ENCODE measurements at places on chromosomes 13 and 19.

- DNase-seq, result no peak
These were observed 118.0 kb downstream of the TSHZ3 start for GRCh38 chr19:31231237-31231636.

DNA sequence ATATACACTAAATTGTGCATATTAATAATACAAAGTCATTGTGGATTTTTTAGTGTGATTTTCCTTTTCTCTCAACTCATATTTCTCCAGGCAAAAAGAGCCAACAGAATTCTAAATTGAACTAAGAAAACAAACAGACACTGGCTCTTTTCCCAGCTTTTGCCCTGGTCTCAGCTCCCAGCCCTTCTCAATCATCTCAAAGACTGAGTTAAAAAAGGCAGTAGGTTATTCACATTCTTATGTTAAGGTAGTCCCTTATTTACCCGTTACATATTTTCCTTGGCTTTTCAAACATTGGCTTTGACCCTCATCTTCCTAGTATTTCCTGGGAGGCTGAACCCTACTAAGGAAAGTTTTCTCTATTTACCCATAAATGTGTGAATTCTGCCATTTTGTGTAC is 753.6 kb downstream of the LIG4 start:
- DNase-seq, result no peak

DNA sequence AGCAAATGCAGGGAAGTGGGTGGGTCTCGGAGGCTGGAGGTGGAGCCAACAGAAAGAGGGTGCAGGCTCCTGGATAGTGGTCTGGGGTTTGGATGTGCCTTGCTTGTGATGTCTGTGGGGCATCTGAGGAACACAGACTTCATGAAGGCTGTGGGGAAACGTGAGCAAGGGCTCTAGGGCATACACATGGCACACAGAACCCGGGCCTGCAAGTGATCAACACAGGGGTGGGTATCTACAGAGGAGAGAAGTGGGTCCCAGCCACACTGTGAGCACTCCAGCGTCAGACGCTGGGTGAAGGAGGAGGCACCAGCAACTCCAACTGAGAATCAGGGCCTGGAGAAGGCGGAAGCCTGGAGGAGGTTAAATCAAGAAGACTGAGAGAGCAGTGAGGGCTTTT is 5.4 kb upstream of the UBE2M start:
- DNase-seq, result no peak

GRCh38 chr13:33697926-33698325 is 120.0 kb upstream of the RFC3 start:
- no peak for DNase-seq

- no peak for DNase-seq
These were observed 574 bp downstream of the CYP2S1 start for GRCh38 chr19:41193430-41194156.

GRCh38 chr13:102846261-102847015 is 606 bp downstream of the ERCC5 start:
- no peak for DNase-seq

GRCh38 chr13:110244071-110244830 is 62.7 kb downstream of the COL4A1 start:
- DNase-seq, result no peak

GRCh38 chr19:10603084-10603872 is 16.2 kb upstream of the AP1M2 start:
- DNase-seq, result no peak

- no peak for DNase-seq
These were observed 4.6 kb upstream of the APC2 start for GRCh38 chr19:1445185-1445931.

- DNase-seq, result no peak
These were observed 4.9 kb downstream of the ARHGEF1 start for GRCh38 chr19:41887711-41888382.

GRCh38 chr13:67138970-67139369 is 91.2 kb downstream of the PCDH9 start:
- DNase-seq, result no peak

DNA sequence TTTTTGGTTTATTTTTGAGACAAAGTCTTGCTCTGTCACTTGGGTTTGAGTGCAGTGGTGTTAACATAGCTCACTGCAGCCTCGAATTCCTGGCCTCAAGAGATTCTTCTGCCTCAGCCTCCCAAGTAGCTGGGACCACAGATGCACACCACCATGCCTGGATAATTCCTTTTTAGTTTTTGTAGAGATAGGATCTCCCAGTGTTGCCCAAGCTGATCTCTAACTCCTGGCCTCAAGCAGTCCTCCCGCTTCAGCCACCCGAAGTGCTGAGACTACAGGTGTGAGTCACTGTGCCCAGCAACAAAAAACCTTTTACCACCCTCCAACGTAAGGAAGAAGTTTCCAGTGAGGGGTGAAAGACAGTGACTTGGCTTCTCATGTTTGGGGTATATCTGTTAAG is 81.1 kb upstream of the TSHZ3 start:
- DNase-seq, result no peak

GRCh38 chr13:23921451-23921888 is 24.2 kb upstream of the C1QTNF9B start:
- peak; percentile 69 for DNase-seq

- DNase-seq, result no peak
These were observed 53.2 kb downstream of the NWD1 start for GRCh38 chr19:16772841-16773240.

GRCh38 chr13:46160471-46161066 is 21.4 kb downstream of the LCP1 start:
- DNase-seq, result no peak

- DNase-seq, result peak; percentile 99
These were observed 110.3 kb downstream of the NHLRC3 start for GRCh38 chr13:39148513-39148961.

DNA sequence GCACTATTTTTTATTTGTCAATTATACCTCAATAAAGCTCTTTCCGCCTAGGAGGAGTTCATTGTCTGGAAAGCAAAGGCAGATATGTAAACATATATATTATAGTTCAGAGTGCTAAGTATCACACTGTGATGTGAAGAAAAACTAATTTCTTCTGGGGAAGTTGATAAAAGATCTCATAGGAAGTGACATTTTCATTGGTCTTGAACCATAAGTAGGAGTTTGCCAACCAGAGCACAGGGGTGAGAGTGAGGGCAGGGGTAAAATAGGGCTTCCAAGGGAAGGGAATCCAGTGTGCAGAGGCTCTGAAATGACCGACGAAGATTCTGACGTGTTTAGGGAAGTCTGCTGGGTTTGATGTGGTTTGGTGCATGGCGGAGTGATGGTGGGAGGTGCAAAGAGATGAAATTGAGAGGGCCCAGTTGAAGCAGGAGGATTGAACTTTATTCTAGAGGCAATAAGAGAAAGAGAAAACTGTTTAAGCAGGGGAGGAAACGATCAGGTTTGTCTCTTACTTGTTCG is 780 bp upstream of the GTF2F2 start:
- DNase-seq, result no peak

DNA sequence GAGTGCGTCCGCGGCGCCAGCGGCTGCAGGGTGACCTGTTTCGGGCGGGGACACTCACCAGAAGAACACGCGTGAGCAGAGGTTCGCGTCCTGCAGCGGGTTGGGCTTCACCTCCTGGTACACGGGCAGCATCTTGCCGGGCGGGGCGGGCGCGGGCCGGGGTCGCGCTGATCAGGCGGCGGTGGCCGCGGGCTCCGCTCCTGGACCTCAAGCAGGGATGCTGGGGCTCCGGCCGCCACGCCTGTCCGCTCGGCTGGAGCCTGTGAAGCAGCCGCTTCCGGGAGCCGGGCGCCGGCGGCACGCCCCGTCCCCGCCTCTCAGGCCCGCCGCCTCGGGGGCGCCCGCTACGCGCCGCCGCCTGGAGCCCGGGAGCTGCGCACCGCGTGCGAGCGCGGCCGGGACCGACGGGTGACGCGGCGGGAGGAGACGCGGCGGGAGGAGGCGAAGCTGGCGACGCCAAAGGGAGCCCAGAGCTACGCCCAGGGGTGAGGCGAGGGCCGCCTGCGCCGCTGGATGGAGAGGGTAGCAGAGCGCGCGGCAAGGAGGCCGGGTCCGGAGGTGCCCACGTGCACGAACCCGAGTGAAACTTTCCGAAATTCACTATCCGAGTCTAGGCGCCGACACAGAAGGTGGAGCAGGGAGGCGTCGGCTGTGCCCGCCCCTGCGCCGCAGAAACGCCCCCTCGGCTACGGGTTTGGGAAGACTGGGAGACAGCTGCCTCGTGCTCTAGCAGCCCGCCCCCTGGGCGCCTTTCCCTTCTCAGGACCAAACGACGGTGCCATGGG is at the start of gene ABCC4:
Gene ABCC4 (minus strand): TSS at position 269 of the 785 bp plus-strand sequence. CDS start 137 bp downstream, at position 132.
- DNase-seq, result no peak

GRCh38 chr13:95099541-95099940 is 201.7 kb downstream of the ABCC4 start:
- DNase-seq, result no peak

- no peak for DNase-seq
These were observed 26.8 kb downstream of the RASA3 start for GRCh38 chr13:114105521-114106225.

- no peak for DNase-seq
These were observed 146.5 kb upstream of the ARGLU1 start for GRCh38 chr13:106714271-106714982.

DNA sequence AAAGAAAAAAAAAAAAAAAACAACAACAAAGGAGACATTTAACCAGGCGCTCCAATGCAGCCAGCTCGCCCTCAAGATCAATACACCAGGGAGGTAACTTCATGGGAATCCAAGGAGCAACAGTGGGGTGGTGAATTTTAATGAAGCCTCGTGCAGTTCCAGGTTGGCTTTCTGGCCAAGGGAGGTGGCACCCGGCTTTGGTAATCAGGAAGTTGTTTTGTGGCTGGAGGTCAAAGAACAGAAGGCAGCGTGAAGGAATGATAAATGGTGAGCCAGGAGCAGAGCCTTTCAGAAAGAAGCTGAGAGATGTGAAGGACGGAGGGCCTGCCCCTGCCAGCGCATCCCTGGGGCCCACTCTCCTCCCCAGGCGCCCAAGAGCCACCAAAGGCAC is 188.2 kb upstream of the TSC22D1 start:
- no peak for DNase-seq

- DNase-seq, result no peak
These were observed 21.6 kb downstream of the FAM124A start for GRCh38 chr13:51243832-51244231.

DNA sequence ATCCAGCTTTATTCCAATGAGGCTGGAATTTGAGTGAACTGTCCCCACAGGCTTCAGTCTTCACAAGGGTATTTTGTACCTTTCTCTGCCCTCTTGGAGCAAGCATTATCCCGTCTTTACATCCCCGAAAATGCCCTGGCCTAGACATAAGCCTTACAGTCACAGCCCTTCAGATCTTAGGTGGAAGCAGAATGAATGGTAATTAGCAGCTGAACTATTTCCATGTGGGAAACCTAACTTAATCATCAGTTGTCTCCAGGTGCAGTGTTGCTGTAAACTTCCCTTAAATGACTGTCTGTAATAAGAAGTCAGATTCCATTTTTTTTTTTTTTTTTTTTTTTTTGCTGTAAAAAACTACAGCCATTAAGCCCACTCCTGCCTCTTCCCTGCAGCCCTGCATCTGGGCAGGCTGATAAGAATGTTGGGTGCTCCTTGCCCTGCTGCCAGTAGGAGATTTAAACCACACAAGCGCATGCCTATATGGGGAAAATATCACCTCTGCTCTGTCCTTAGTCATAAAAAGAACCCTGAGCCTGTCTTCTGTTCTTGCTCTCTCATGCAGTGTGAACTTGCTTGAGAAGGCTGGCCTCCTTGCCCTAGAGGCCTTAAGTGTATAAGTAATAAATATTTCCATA is 426.8 kb upstream of the SLITRK5 start:
- DNase-seq, result no peak

GRCh38 chr13:68173111-68173510 is 943.0 kb upstream of the PCDH9 start:
- DNase-seq, result no peak

DNA sequence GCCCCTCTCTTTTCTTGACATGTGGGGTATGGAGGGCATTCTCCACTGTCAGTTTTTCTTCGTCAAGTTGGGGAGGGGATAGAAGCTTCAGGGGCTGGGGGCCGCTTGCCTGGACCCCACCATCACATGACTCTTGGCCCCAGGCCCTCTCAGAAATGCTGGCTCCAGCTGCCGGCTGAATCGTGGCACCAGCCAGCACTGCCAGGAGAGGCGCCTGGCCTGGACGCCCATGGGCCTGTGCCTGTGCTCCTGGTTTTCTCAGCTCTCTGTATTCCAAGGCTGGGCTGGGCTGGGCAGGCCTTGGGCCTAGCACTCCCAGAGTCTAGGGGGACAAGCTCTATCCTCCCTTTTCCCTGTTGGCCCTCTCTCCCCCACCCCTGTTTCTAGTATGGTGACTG is 38.6 kb downstream of the LYL1 start:
- no peak for DNase-seq

DNA sequence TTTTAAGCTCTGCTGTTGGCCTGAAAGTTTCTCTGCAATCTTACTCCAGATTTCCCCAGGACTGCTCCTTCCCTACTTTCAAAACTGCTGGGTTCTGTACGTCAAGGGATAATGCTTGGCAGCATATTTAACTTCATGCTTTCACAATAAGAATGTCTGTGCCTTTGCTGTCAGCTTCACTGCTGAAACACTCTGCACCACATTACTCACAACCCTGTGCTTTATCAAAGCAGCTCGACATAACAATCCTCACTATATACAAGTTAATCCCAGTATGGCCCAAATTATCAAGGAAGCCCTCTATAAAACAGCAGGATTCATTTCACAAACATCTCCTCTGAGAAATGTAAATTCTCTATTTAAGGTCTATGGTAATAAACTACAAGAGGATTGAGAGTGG is 17.5 kb downstream of the LATS2 start:
- no peak for DNase-seq

- no peak for DNase-seq
These were observed 107.8 kb downstream of the RXFP2 start for GRCh38 chr13:31846961-31847752.

- DNase-seq, result peak; percentile 4
These were observed 12.3 kb upstream of the GGACT start for GRCh38 chr13:100600915-100601314.

DNA sequence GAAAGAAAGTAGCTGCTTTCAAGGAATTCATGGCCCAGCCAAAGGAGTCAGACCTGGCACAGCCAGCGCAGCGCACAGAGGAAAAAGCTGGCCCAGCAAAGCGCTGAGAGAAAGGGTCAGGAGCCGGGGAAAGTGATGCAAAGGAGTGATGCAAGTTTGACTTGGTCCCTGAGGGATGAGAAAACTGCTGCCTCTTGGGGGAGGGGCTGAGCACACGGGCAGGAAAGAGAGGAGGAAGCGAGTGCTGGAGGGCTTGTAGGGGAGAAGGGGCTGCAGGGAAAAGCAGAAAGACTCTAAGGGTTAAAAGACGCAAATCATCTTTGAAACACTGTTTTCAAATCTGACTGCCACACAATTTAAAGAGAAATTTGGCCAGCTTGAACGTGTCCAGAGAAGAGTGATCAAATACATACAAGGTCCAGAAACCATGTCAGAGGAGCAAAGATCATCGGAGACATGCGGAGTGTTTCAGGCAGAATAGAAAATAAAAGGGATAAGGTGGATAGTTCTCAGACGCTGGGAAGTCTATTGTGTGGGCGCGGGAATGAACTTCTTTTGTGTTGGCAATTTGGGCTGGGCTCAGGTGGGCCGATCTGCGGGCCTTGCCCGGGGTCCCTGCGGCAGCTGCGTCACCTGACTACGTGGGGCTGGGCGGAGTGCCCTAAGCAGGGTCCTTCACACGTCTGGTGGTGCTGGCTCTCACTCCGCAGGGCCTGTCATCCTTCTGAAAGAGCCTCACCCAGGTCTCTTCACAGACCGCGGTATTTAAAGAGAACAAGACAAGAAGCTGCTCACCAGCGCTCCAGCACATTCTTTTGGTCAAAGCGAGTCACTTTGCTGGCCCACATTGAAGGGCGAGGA is 18.1 kb downstream of the N4BP2L1 start:
- no peak for DNase-seq

- no peak for DNase-seq
These were observed 22.6 kb upstream of the SLAIN1 start for GRCh38 chr13:77674852-77675251.

- DNase-seq, result no peak
These were observed 262.1 kb downstream of the DCT start for GRCh38 chr13:94217370-94217769.
